H1 (cell line): ENCODE measurements at places on chromosomes 4 and X. TPM values are rescaled to one million over a fixed set of nuclear protein-coding genes. Genes with fewer than 3 reads are reported as not detected.

The CCDC158 gene
- total RNA-seq = not detected in 2 replicates

The FABP2 gene
- total RNA-seq = not detected in 2 replicates

The AFM gene
- total RNA-seq = not detected in 2 replicates

The CNGA1 gene
- total RNA-seq = 0.52 and 0.54 TPM in 2 replicates

The WNK3 gene
- total RNA-seq = 37.1 and 37.5 TPM in 2 replicates

The PNMA5 gene
- 0.11 and 0.27 TPM in 2 replicates for total RNA-seq

The RAB9B gene
- total RNA-seq = 0.46 and 0.56 TPM in 2 replicates

The BMPR1B gene
- total RNA-seq = 0.61 and 1.1 TPM in 2 replicates

The BEND4 gene
- total RNA-seq = 42.9 and 45.4 TPM in 2 replicates

- DNase-seq = no peak
- H3K27me3 ChIP-seq = no peaks in the 10 kb centered on the region
- no peak overlapping the region for H3K4me3 ChIP-seq
- 0 out of 2 replicates have a peak overlapping the region, but pooled peaks have one; percentile 7 for H3K27ac ChIP-seq
- H3K36me3 ChIP-seq = no peaks in the 10 kb centered on the region
- H3K4me1 ChIP-seq = peaks cover 3% of the 10 kb centered on the region
Measured at GRCh38 chr4:98546910-98547594, 111.4 kb downstream of the TSPAN5 start.

GRCh38 chr4:7828793-7829301, 110.8 kb downstream of the AFAP1 start:
- H3K4me3 ChIP-seq = no peak overlapping the region
- H3K4me1 ChIP-seq = no peaks in the 10 kb centered on the region; the same call in 1 of the 2 replicates
- no peak overlapping the region for H3K27ac ChIP-seq
- no peak for DNase-seq

DNA sequence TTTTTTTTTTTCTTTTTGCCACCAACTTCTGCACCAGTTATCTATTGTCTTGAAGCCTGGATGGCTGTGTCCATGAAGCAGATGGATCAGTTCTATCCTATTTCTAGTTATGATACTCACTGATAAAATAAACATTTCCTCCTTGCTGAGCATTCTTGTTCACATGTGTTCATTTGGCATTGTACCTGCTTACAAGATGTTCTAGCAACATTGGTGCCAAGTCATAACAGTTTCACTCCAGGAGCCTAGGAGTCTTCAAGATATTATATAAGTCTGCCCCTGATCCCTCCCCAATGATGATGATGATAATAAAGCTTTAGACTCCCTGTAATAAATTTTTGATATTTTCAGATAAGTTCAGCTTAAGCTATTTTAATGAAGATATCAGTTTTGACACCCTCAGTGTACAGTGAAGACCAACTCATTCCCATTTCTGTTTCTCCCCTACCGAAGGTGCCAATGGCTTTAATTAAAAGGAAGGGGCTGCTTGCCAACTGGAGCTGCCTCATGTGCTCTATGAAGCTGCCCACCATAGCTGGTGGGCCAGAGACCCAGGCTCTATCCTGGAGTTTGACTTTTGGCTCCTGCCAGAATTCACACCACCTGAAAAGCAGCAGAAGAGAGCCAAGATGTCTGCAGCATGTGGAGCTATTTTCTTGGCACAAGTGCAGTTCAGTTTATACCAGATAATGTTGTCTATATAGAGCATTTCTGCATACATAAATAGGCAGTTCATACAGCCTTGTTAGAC, 265.4 kb upstream of the TET2 start:
- no peak for DNase-seq
- H3K27me3 ChIP-seq = no peaks in the 10 kb centered on the region
- no peak overlapping the region for H3K27ac ChIP-seq
- no peak overlapping the region for H3K4me3 ChIP-seq

- H3K27ac ChIP-seq = no peak overlapping the region
- H3K27me3 ChIP-seq = no peaks in the 10 kb centered on the region
- peaks cover 1% of the 10 kb centered on the region; the same call in 1 of the 2 replicates for H3K36me3 ChIP-seq
Measured at GRCh38 chr4:110183643-110184042, 14.8 kb downstream of the ELOVL6 start.

- no peak for DNase-seq
- H3K4me3 ChIP-seq = no peak overlapping the region
- H3K27ac ChIP-seq = no peak overlapping the region
Measured at GRCh38 chr4:181957088-181957487, 286.1 kb upstream of the TENM3 start.

DNA sequence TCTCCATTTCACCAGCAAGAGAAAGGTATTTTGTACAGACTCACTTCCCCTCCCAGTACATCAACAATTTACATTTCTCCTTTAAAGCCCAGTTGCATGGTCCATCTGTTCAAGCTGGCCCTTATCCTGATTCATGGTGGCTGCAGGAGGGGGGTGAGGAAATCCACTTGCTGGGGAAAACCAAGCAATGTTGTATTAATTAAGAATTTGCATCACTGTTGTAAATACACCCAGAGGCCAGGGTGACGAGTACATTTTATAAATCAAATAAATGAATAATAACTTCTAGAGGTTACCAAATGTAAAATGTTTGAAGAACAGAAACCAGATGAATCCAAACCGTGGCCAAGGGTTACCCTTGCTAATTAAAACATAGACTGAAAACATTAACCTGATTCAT, 395.9 kb upstream of the INTU start:
- peaks cover 3% of the 10 kb centered on the region; the same call in 1 of the 2 replicates for H3K4me1 ChIP-seq
- H3K27ac ChIP-seq = no peak overlapping the region
- no peaks in the 10 kb centered on the region for H3K27me3 ChIP-seq
- DNase-seq = no peak

DNA sequence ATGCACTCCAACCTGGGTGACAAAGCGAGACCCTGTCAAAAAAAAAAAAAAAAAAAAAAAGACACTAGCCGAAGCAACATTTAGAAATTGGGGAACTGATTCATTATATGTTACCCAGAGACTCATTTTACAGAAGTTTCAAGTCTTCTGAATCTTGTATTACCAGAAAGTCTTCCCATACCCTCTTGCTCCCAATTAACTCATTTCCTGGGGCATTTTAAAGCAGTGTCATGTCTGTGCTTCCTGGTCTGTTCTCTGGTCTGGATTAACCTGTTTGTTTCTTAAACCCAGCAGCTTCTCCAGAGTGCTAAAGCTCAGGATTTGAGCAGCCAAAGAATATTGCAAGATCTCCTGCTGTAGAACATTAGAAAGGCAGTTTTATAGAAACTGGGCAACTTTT, 43.7 kb downstream of the FRMPD3 start:
- H3K27me3 ChIP-seq = no peaks in the 10 kb centered on the region
- H3K4me1 ChIP-seq = no peaks in the 10 kb centered on the region

DNA sequence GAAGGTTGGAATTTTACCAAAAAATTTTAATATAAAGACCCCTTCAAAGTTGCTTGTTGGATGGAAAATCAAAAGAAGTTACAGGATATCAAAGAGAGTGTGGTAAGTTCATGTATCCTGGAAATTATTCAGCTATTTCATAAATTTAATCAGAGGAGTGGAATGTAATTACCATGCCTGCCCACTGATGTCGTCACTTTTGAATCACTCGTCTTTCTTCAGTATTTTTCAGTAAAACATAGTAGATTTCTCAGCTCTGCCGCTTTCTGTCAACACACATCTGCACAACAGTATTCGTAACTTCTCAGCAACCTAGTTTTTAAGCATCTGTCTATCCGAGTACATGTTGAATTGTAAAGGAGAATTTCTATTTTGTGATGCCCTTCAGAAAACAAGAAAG, 2163.0 kb upstream of the AGA start:
- no peak overlapping the region for H3K27ac ChIP-seq
- H3K4me1 ChIP-seq = no peaks in the 10 kb centered on the region
- no peaks in the 10 kb centered on the region for H3K27me3 ChIP-seq
- DNase-seq = no peak
- no peaks in the 10 kb centered on the region for H3K36me3 ChIP-seq

DNA sequence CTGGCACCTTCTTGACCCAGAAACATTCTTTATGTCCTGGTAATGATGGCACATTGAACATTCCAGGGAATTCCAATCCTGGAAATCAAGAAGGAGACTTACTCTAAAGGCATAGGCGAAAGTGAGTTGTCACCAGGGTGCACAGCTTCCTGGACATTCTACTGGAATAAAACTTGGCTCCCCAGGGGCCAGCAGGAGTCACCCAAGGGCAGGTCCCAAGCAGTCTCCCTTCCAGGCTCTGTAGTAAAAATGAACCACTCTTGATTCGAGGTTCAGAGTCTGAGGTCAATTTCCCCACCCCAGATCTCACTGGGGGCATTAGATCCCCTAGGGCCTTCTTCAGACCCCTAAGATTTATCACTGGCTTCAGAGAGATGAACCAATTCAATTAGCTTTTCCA, 338.7 kb upstream of the GATB start:
- no peak overlapping the region for H3K27ac ChIP-seq
- H3K4me1 ChIP-seq = no peaks in the 10 kb centered on the region; the same call in 1 of the 2 replicates
- DNase-seq = no peak
- no peaks in the 10 kb centered on the region for H3K27me3 ChIP-seq

- no peak overlapping the region for H3K4me3 ChIP-seq
- no peaks in the 10 kb centered on the region for H3K4me1 ChIP-seq
- H3K36me3 ChIP-seq = no peaks in the 10 kb centered on the region
Measured at GRCh38 chr4:79287718-79288117, 38.1 kb downstream of the NAA11 start.

GRCh38 chrX:37722595-37722994, 37.0 kb downstream of the XK start:
- H3K36me3 ChIP-seq = no peaks in the 10 kb centered on the region
- DNase-seq = no peak
- no peaks in the 10 kb centered on the region for H3K4me1 ChIP-seq
- H3K27ac ChIP-seq = no peak overlapping the region
- H3K4me3 ChIP-seq = no peak overlapping the region

DNA sequence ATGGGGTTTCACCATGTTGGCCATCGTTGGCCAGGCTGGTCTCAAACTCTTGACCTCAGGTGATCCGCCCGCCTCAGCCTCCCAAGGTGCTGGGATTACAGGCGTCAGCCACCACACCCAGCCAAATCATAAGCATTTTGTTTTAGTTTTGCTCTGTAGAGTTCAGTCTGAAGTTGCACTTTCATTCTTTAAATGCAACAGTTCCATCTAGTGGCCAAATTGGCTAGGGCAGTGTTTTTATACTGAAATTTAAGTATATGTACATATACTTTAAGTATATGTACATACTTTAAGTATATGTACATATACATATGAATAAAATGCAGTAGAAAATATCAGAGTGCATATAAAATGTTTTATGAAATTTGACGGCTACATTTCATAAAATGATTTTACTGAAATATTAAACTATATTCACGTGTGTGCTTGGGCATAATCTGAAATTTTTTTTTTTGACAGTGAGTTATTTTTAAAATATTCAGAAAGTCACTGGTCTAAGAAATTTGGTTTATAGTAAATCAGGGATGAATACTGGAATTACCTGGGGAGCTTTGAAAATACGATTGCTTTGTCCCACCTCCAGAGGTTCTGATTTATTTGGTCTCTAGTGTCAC, 145.5 kb downstream of the NWD2 start:
- no peak overlapping the region for H3K27ac ChIP-seq
- DNase-seq = no peak
- H3K4me1 ChIP-seq = peaks cover 5% of the 10 kb centered on the region; the same call in 1 of the 2 replicates
- H3K36me3 ChIP-seq = no peaks in the 10 kb centered on the region

DNA sequence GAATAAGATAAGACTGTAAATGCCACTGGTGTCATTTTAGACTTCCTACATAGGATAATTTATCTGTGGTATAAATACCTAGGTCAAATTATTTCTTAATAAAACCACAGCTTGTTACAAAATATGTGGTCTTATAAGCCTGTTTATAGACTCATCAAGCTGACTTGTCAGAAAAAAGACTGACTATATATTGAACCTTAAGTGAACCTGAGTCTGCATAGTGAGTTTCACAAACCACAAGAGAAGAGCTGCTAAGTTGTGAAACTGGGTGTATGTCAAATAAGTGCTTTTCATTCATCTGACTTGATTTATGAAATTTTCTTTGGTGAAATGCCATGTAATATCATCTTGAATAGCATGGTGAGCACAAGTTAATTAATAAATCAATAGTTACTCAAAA, 48.4 kb upstream of the TMPRSS11A start:
- no peak for DNase-seq
- no peak overlapping the region for H3K4me3 ChIP-seq
- no peak overlapping the region for H3K27ac ChIP-seq
- no peaks in the 10 kb centered on the region for H3K36me3 ChIP-seq
- H3K4me1 ChIP-seq = no peaks in the 10 kb centered on the region

DNA sequence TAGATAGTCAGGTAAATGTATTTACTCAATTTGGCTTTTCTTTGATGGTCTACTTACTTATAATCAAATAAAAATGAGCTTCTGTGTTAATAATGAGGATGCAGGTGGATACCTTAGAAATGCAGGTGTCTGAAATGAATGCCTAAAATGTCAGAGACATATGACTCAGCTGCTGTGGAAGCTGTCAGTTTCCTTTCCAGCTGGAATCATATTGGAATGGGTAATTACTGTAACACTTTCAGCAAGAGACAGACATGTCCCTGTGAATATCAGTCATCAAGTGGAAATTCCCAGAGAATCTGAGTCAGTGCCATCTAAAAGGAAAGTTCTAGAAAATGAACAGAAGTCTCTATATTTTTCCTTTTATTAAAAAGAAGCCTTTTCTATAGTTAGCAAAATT, 783.0 kb upstream of the AADAT start:
- no peaks in the 10 kb centered on the region for H3K27me3 ChIP-seq
- DNase-seq = no peak
- H3K36me3 ChIP-seq = no peaks in the 10 kb centered on the region
- no peaks in the 10 kb centered on the region for H3K4me1 ChIP-seq

DNA sequence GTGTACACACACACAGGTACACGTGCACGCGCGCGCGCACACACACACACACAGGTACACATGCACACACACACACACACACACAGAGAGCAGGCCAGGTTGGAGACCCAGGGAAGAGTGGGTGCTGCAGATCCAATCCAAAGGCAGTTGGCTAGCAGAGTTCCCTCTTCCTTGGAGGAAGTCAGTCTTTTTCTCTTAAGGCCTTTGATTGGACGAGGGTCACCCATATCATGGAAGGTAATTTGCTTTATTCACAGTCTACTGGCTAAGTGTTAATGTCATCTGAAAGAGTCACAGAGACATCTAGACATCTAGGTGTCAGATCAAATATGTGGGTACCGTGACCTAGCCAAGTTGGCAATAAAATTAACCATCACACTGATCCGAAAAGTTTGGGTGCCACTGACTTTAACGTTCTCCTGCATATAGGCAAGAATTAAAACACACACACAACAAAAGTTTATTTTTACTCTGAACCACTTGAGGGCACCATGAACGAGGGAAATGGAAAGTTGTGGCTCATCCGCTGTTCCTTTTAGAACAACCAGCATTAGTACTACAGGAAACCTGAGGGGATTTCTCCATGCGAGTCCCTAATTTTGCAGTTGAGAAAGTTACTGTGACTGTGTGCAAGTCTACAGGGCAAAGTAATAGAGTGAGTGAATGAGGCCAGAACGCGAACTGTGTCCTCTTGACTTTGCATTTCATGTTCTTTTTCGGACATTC, 66.0 kb upstream of the STOX2 start:
- DNase-seq = no peak
- no peak overlapping the region for H3K27ac ChIP-seq
- no peaks in the 10 kb centered on the region for H3K4me1 ChIP-seq
- H3K4me3 ChIP-seq = no peak overlapping the region
- no peaks in the 10 kb centered on the region for H3K36me3 ChIP-seq
